GM12865 (cell line): ENCODE measurements at places on chromosomes 2 and 18.

GRCh38 chr18:73214970-73215369 lies 347.2 kb upstream of the NETO1 start:
- DNase-seq, result no peak

DNA sequence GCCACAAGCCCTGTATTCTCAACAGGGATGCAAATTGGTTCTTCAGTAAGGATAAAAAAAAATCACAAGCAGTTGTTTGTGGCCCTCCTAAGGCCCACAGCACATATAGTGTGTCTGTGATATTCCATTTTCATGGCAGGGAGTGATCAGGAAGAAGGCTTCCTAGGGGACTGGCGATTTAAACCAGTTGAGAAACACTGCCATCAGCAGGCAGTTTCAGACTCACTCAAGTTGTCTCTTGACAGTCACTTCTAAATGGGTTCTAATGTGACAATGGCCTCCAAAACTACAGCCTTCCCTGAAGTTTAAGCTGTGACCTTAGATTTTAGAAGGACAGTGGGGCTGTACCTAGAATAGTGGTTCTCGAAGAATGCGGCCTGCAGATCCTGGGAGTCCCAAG lies 6.0 kb downstream of the CIAO1 start:
- DNase-seq, result no peak

GRCh38 chr2:205520311-205520710 lies 162.0 kb upstream of the NRP2 start:
- no peak for DNase-seq

- DNase-seq, result no peak
These were observed 296.5 kb upstream of the THSD7B start for GRCh38 chr2:136468799-136469369.
